NCI-H2081 (cell line): ENCODE measurements at places on chromosomes 4 and X.

- DNase-seq = peak; percentile 83
These were observed 12.4 kb downstream of the GPAT3 start for GRCh38 chr4:83548151-83548905.

- DNase-seq = no peak
These were observed 456.8 kb upstream of the AMOT start for GRCh38 chrX:113297437-113297836.

DNA sequence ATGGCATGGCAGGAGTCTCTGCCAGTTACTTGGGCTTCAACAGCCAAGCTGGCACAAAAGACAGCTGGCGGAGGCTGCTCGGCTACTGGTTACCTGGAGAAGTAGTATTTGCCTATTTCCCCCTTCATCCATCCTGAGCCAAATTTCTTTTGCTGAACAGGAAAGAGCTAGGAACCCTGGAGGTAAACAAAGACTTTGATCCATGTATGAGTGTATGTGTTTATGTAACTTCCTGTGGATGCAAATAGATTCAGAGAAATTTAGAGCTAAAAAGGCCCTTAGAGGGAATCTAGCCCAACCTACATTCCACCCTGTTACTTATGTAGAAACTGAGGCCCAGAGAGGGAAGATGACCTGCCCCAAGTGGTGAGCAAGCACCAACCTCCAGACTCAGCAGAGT, 11.2 kb downstream of the AWAT2 start:
- no peak for DNase-seq

DNA sequence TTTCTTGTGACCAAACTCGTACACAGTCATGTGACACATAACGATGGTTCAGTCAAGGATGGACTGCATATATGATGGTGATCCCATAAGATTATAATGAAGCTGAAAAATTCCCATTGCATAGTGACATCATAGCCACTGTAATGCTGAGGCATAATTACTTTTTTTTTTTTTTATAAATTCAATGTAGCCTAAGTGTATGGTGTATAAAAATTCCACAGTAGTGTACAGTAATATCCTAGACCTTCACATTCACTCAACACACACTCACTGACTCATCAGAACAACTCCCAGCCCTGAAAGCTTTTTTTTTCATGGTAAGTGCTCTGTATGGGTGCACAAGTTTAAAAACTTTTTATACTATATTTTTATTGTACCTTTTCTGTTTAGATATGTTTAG, 105.0 kb downstream of the AREG start:
- DNase-seq = no peak

DNA sequence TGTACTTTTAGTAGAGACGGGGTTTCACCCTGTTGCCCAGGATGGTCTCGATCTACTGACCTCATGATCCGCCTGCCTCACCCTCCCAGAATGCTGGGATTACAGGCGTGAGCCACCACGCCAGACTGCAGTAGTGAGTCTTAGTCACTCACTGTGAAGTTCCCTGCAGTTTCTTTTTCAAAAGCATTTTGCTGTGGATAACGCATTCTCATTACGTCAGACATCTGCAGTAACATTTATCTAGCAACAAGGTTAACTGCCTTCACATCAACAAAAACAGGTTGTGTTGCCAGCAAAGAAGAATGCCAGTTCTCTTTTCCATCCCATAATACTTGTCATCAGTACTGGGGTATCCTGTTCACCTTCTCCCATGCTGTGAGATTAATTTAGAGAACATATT, 164.6 kb downstream of the DHRSX start:
- DNase-seq = no peak

- DNase-seq = no peak
These were observed 130.4 kb upstream of the FRMPD4 start for GRCh38 chrX:12007881-12008280.

DNA sequence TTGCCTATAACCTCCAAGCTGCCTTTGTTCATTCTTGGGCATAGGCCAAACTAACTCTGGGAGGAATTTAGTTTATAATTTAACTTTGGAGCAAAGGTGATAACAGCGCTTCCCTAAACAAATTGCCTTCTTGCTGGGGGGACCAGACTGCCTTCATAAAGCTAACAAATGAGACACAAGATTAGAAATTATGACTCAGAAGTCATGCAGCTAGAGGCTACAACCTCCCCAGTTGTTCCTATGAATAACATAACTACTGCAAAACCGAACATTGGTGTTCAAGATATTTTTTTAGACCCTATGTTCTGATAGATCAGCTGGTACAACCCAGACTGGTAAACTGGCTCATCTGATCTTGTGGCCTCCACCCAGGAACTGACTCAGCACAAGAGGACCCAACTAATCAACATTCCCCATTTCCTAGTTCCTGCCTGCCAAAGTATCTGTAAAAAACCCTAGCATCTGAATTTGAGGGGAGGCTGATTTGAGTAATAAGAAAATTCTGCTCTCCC, 22.0 kb upstream of the TMPRSS11B start:
- no peak for DNase-seq

DNA sequence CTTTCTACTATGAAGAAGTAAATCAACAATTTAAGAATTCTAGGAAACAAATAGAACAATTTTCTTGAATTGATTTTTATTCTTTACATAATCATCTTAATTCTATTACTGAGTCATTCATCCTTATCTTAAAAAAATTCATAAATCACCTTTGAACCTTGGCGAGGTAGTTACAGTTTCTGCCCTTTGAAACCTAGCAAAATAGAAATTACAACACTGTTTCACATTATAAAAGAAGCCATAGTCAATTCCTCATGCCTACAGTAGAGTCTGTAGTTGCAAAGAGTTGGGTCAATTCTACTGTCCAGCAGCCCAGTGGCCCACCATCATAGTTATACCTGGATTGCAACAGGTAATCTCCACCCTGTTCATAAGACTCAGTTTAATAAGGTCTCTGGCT, 7.3 kb downstream of the SMIM31 start:
- no peak for DNase-seq

DNA sequence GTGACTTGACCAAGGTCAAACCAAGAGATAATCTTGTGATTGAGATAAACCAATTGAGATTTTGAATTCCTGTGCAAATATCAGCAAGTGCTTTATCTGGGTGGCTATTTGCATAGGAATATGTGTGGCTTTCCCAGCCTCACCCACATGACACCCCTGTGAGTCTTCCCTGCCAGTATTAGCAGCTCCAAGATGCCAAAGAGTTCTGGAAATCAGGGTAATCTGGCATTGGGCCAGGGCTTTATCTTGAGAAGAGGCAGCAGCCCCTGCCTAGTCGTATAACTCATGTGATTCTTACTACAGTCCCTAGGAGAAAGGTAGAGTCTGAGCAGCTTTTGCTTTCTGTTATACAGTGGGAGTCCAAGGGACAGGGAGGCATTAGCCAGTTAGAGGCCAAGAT, 87.7 kb downstream of the RLIM start:
- no peak for DNase-seq

DNA sequence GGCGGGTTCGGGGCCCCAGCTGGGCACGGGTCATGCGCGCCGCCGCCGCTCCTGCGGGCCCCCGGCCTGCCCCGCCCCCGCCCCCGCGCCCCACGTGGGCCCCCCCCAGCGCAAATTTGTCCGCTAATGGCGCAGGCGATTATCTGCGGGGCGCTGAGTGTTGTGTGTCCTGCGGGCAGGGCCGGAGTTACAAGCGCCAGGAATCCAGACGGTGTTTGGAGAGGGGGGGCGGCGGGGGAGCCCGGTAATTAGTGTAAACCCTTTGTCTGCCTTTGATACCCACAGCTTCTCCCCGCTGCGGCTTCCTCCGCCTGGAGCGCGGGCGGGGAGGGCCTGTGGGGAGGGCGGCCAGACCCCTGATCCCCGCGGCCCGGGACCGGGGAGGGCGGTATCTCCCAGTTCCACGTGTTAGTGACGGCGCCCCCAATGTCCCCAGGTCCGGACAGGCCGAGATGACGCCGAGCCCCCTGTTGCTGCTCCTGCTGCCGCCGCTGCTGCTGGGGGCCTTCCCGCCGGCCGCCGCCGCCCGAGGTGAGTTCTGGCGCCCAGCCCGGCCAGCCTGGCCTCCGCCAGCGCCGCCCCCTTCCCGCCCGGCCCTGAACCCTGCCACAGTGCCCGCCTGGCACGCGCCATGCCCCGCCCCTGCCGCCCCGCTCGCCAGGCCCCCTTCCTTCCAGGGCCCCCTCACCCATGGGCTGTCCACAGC, 761 bp downstream of the FGFRL1 start:
- peak; percentile 53 for DNase-seq
